ENCODE measurements at places on chromosomes 6 and 20. TPM values are rescaled to one million over a fixed set of nuclear protein-coding genes. Genes with fewer than 3 reads are reported as not detected.

- H3K27me3 ChIP-seq, result no peaks in the 10 kb centered on the region
- no peaks in the 10 kb centered on the region for H3K4me1 ChIP-seq
- no peak overlapping the region for H3K27ac ChIP-seq
- DNase-seq, result no peak
Measured at GRCh38 chr20:8246716-8247115, 114.7 kb downstream of the PLCB1 start.

DNA sequence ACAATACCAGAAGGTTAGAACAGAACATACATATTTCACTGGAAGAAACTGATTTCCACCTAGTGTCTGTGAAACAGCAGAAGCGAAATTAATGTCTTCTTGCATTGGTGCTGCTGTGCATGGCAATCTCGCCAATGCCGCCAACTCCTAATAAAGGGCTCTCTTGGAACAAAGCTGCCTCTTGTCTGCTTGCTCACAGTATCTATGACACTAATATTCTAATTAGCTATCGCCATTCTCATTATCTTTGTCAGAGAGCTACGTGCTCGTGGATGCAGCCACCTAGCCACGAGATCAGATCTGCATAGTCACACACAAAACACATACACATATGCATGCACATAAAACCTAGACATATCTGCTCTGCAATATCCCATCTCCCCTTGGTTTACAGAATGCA is 145.9 kb upstream of the OLIG3 start:
- no peak overlapping the region for H3K4me3 ChIP-seq
- H3K4me1 ChIP-seq, result peaks cover 15% of the 10 kb centered on the region
- H3K27me3 ChIP-seq, result peaks cover 5% of the 10 kb centered on the region
- no peak for DNase-seq
- H3K27ac ChIP-seq, result no peak overlapping the region
- H3K36me3 ChIP-seq, result no peaks in the 10 kb centered on the region

The GJA1 gene
- 0.24 TPM for total RNA-seq

The MOCS1 gene
- 3.3 TPM for total RNA-seq

The IL17A gene
- total RNA-seq, result not detected

Data from activated naive CD8-positive, alpha-beta T cell treated with anti-CD3 and anti-CD28 coated beads for 36 hours (primary cell).